ENCODE measurements at places on chromosomes 7 and 10.

GRCh38 chr7:1942243-1942940, 272.3 kb downstream of the ELFN1 start:
- DNase-seq, result no peak

- DNase-seq, result no peak
These were observed 183.4 kb downstream of the PRKG1 start for GRCh38 chr10:51257511-51258248.

DNA sequence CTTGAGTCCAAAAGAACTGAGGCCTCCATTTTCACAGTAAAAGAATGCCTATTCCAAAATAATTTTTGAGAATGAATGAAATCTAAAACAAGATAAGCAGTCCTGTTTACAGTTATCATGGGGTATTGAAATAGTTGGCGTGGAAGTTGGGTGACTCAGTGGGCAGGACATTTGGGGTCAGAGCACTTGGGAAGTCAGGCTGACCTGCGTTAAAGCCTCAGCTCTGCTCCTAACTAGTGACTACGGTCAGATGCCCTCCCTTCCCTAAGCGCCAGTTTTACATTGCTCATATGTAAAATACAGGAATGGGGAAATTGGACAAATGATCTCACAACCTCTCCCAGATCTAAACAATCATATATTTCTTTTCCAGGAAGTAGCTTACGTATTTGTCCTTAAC, 2.3 kb upstream of the PAPSS2 start:
- DNase-seq, result no peak

- DNase-seq, result no peak
These were observed 343.9 kb upstream of the LRGUK start for GRCh38 chr7:133783276-133783675.

- DNase-seq, result no peak
These were observed 134.4 kb upstream of the FAM3C start for GRCh38 chr7:121530227-121531174.

DNA sequence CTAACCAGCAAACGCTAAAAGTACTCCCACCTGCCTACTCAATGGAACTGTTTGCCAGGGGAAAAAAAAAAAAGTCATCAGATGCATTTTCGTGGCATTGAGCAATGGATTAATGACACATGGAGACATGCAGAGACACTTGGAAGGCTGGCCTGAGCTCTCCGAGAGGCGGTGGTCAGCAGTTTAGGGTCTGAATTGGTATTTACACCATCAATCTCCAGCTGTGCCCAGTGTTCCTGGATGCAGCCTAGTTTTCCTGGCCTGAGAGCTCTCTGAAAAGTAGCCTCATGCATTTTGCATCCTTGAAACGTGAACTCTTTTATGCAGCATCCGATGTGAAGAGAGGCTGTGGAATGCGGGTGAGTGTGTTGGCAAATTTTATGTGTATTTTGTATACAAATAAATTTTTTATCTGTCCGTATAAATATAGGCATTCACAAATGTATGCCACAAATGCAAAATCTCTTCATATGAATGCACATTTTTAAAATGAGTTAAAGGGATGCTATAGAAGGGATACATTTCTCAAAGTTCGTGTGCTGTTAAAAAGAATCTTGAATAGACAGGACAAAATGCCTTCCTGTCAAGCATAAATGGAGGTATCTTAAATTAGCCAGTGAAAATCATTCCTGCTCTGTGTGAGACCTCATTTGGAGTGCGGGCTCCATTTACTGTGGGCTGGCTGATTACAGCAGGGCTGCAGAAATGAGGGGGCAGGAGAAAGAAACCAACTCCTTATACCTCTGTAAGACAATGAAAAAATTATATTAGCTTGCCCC, 137.7 kb upstream of the PFKP start:
- no peak for DNase-seq

DNA sequence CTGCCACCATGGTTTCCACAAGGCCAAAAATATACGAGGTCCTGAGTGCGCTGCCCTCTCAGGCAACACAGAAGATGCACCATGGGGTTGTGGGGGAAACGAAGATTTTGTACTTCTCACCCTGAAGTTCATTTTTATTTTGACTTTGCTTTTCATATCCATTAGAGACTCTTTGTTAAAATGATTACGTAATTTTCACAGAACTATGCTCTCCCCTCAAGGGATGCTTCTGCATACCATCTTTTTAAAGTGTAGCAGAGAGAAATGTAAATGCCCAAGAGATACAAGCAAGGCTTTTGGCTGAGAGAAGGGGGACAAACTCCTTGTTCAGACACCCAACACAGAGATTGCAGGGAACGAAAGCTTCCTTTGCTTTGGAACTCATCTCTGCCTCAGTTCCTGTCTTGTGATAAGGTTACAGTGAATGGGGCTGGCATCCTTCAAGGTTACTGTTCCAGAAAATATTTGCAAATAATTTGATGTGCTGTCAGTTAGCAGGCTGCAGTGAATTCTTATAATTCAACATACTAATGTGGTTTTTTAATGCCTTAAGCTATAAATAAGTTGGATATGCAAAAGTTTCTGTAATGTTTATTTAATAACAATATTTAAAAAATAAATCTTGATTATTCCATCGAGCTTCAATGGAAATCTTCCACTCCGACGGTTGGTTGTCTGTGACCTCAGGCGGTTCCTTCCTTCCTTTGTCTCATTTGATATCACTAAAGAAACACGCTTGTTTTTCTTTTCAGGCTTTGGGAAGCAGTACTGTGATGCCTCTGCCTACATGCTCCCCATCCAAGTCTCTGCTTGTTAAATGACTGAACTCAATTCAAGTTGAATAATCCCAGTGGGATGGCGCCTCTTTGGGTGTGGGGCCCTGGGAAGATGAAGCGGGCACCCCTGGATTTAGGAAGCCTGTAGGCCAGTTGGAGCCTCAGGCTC, 209.3 kb upstream of the CTBP2 start:
- DNase-seq, result no peak

DNA sequence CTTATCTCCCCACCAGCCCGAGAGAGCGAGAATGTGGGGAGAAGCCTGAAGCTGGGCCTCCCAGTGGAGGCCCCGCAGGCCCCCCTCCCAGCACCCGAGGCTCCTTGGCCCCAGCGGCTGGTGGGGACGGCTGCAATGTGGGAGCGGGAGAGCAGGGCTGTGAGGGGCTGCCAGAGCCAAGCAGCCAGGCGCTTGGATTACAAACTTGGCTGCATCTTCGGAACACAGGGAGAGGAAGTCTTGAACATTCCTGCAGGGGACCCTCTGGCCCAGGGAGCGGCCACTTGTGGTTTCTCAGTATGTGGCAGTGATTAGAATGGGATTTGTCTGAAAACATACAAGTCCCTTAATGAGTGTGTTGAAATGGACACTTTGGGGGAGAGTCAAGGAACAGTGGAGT, 23.2 kb downstream of the ELN start:
- DNase-seq, result no peak

- DNase-seq, result no peak
These were observed 31.8 kb downstream of the SUFU start for GRCh38 chr10:102535481-102536147.

DNA sequence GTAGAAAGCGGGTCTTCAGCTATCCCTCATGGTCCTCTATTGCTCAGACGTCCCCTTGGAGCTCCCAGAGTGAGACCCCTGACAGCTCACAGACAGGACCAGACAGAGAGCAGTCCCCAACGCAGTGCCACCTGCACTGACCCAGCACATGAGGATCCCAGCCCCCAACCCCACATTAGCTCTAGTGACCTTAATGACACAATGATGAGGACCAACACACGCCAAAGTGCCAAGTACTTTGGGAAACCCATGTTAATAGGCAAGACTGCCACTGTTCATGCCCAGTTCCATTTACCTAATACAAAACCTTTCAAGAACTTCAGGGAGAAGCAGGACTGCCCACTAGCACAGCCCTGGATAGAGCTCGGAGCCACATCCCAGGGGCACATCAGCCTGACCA, 5.7 kb upstream of the GRB10 start:
- no peak for DNase-seq

GRCh38 chr7:157693521-157694375, 356.9 kb downstream of the DNAJB6 start:
- DNase-seq, result no peak

GRCh38 chr7:134785842-134786241, 6.4 kb downstream of the CALD1 start:
- DNase-seq, result no peak

DNA sequence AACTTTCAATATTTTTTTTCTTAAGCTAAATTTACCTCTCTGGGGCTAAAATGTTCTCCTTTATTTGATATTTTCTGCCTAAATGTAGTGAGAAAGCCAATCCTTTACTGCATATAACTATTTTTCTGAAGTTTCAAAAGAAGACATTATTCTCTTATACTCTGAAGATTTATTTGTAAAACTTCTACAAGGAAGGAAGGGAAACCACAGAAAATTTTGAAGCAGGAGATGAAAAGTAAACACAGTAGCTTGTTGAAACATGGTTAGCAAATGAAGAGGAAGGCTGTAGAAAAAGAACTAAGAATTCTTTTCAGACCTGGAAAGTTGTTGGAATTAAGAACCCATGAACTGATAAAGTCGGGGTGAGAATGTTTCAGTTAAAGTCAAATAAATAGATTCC, 330.3 kb downstream of the HGF start:
- DNase-seq, result no peak

DNA sequence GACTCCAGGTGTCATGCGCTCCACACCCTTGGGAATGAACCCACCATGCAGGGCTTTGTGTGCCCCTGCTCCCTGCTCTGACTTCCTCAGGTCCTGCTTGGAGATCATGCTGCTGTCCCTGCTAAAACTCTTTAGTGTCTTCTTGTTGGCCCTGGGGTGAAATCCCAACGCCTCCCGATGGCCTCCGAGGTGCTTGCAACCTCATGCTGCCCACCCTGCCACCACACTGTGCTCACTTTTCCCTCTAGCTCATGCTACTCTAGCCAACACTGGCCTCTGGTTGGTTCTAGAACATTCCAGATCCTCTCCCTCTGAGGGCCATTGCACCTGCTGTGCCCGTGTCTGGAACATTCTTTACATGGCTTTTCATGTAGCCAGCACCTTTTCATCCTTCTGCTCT, 227.7 kb downstream of the ADAM12 start:
- no peak for DNase-seq

GRCh38 chr7:123154231-123154860, 45.4 kb downstream of the SLC13A1 start:
- no peak for DNase-seq

DNA sequence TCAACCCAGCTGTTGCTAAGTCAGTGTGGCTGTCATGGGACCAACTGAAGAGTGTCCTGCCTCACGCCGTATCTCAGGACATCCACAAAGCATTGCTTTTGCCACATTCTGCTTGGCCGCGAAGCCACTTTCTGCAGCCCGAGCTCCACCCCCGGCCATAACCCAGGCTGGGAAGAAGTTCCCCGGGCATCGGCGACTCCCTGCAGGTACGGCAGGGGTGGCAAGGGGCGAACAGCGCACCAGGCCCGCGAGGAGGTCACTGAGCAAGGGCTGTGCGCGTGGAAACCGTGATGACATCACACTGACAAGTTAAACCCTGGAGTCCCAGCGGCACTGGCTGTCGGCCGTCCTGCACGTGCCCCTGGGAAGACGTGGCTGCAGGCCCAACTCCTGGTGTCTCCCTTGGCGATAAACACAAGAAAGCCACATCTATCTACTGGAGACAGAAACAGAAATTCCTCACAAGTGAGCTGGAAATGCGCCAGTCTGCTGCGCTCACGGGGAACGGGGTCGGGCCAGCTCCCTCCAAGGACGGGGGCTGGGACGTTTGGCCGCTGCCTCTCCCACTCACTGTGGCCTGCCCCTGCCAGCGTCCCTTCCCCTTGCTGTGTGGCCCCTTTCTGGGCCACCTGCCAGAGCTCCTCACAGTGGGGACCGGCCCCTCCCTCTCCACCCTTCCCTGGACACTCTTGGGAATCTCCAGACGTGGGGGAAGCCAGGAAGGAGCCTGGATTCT, 326.3 kb downstream of the DNAJB6 start:
- DNase-seq, result no peak

DNA sequence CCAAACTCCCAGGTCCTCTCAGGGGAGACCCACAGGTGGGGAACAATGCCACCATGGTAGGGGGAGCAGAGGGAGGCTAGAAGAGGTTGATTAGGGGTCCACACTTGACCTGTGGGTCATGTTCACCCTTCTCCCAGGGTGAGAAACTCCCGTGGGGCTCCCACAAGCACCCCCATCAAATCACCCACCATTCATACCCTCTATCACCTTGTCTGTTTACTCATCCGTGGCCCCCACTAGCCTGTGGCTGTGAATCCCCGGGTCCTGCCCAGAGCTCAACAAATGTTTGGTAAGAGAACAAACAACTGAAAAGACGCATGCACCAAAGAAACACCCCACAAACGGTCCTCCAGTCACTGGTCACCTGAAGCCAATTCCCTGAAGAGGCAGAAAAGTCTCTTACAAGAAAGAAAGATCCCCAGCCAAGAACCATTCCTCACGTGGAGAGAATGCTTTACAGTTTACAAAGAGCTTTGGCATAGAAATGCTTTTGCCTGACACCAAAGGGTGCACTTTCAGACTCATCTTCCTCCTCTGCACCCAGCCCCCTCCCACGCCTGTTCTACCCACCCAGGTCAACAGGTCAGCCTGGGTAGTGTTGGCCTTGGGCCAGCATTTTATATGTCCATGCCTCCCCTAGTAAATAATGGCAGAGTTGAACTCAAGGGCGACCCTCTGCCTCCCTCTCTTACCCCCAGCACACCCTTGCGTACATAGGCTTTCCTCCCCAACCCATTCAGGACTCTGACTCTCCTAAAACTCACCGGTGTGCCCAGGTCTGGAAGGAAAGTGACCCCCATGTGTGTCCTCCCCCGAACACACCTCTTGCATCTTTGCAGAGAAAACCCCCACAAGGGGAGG, 1.9 kb downstream of the ZCCHC24 start:
- DNase-seq, result no peak

GRCh38 chr10:89274928-89275327, 23.4 kb upstream of the LIPA start:
- DNase-seq, result no peak

DNA sequence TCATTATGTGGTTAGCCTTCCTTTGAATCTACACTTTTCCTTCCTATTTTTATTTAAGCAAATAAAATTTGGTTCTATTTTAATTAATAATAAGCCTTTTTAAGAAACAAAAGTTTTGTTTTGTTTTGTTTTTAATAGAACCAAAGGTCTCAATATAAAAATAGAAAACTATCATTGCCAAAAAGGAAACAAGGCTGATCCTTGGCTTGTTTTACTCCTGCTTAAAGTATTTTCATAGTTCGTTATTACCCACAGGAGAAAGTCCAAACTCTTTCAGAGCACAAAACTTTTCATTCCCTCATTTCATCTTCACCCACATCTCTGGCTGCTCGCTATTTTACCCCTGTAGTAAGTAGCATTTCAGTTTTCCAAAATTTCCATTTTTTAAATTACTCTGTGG, 374.8 kb downstream of the SEMA3D start:
- no peak for DNase-seq

GRCh38 chr10:77086081-77086480, 551.5 kb downstream of the KCNMA1 start:
- no peak for DNase-seq

GRCh38 chr10:121926671-121927317, 1.0 kb downstream of the ATE1 start:
- no peak for DNase-seq

DNA sequence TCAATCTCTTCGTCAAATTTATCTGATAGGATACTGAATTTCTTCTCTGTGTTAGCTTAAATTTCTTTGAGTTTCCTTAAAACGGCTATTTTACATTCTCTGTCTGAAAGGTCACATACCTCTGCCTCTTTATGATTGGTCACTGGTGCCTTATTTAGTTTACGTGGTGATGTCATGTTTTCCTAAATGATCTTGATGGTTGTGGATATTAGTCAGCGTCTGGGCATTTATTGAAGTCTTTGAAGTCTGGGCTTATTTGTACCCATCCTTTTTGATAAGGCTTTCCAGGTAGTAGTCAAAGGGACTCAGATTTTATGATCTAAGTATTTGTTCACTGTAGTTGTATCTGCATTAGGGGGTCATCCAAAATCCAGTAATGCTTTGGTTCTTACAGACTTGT, 1407.5 kb upstream of the LRRTM3 start:
- no peak for DNase-seq

Data from cortex of kidney (tissue), 1 donor.